Fibroblast of lung (primary cell): ENCODE measurements at places on chromosomes 1 and 21.
A peak's percentile ranks its signal among the peaks of the same experiment; 100 is the strongest.

GRCh38 chr1:35932158-35932636 is 1.3 kb downstream of the AGO3 start:
- DNase-seq, result no peak

GRCh38 chr1:166013232-166013631 is 153.6 kb downstream of the FAM78B start:
- no peak for DNase-seq

- peak; percentile 35 for DNase-seq
Observed at GRCh38 chr1:156499194-156499841, 1.3 kb downstream of the MEF2D start.

- no peak for DNase-seq
Observed at GRCh38 chr1:11520531-11521233, 41.7 kb downstream of the DISP3 start.

DNA sequence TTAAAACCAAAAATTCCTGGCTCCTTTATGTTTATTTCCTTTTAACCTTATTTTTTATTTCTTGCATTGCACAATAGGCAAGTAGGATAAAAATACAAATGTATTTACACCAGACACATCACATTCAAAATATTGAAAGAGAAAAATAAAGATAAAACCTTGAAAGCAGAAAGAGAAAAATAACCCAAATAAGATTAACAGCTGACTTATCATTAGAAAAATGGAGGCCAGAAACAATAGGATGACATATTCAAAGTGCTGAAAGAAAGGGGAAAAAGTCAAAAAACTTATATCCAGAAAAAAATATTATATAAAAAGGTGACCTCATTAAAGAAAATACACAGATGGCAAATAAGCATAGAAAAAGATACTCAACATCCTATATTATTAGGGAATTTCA is 459.4 kb downstream of the NUF2 start:
- DNase-seq, result no peak

GRCh38 chr21:36260030-36260787 is 59.8 kb upstream of the MORC3 start:
- DNase-seq, result peak; percentile 69

- DNase-seq, result no peak
Observed at GRCh38 chr1:93549811-93550210, 101.9 kb downstream of the FNBP1L start.

DNA sequence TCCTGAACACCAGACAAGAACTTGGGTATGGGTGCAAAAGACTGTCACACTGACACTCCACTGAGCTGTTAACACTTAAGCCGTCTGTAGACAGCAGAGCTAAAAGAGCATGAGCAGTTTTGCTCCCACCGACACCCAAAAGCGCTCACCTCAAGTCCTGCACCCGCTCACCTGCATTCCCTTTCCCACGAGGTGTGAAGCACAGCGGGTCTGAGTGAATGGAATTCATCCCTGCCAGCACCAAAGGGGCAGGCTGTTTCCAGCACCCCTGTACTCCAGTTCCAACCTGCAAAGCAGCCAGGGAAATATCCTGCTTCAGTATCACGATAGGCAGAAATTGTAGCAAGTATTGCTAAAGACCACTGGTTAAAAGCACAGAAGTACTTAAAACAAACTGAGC is 28.8 kb downstream of the KRTAP21-3 start:
- DNase-seq, result no peak

DNA sequence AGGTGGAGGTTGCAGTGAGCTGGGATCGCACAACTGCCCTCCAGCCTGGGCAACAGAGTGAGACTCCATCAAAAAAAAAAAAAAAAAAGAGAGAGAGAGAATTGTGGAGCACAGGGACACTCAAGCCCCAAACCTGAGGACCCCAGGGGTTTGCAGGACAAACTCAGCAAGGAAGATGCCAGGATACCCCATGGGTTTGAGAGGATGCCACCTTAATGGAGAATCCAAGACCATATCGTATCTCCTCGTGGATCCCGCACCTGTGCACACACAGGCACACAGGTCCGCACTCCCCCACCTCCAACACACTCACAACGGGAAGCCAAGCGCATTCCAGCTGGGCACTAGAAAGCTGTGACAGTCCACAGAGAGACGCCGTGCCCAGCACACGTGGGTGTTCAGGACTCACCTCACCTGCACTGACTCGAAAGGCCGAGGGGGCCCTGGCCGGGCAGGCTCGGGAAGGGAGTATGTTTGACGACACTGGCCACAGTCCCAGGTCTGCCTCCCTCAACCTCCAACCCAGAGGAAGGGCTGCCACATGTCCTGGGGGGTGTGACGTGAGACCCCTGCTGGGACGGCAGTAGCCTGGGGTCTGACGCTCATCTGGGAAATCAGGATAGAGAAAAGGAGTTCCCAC is 11.1 kb downstream of the CHD5 start:
- DNase-seq, result no peak

GRCh38 chr1:175274368-175274767 is 81.8 kb upstream of the KIAA0040 start:
- DNase-seq, result no peak

DNA sequence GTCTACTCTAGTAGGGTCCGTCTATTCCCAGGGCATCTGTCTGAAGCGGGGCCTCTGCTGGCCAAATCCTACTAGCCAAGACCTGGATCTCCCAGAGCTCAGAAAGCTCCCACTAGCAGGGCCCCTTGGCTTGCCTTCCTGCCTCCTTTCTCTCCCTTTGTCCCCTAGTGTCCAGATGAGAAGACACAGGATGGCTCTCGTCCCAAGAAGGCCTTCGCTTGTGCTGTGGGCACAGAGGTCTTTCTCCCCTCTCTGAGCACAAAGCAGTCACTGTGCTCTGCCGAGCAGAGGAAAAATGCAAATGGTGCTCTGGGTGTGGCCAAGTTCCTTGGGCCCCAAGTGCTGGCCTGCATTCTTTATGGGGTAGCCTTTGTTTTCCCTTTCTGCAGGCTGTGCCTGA is 13.0 kb upstream of the GPR137B start:
- no peak for DNase-seq

DNA sequence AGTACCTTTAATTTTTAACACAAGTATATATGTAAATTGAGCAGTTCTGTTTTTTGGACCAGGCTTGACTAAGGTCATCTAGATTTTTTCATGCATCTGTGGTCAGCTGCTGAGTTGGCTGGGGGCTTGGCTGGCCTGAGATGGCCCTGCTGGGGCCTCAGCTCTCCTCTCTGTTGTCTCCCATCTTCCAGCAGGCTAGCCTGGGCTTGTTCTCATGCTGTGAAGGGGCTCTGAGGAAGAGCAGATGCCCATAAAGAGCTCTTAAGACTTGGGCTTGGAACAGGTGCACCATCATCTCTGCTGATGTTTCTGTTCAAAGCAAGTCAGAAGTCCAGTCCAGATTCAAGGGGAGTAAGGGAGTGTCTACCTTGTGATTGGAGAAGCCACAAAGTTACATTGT is 51.2 kb upstream of the TNR start:
- DNase-seq, result no peak
